ENCODE measurements at places on chromosomes 5 and 9.

DNA sequence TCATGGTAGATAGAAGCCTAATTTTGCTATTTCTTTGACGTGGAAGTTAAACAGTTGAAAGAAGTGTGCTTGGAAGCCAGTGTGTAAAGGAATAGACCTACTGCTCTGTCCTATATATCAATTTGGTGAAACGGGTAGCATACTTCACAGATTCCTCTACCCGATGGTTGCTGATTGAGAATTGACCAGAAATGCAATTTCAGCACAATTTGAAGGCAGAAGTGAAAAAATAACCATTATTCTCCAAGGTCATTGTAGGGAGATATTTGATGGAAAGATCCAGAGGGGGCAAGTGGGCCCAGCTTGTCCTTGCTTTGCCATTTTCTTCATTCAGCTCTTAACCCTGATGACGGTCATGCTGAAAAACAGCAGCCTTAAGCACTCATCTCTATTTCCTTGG is 15.3 kb downstream of the CDH12 start:
- H3K4me1 ChIP-seq = no peaks in the 10 kb centered on the region
- no peaks in the 10 kb centered on the region for H3K36me3 ChIP-seq
- no peak overlapping the region for H3K27ac ChIP-seq
- no peaks in the 10 kb centered on the region for H3K27me3 ChIP-seq

- H3K4me1 ChIP-seq = no peaks in the 10 kb centered on the region
- no peak overlapping the region for H3K4me3 ChIP-seq
- no peaks in the 10 kb centered on the region for H3K27me3 ChIP-seq
- DNase-seq = no peak
- H3K36me3 ChIP-seq = no peaks in the 10 kb centered on the region
These were observed 260.8 kb upstream of the TNC start for GRCh38 chr9:115378758-115379157.

- no peaks in the 10 kb centered on the region for H3K36me3 ChIP-seq
- no peak for DNase-seq
- no peaks in the 10 kb centered on the region for H3K4me1 ChIP-seq
- H3K27ac ChIP-seq = no peak overlapping the region
These were observed 74.1 kb upstream of the SAP30L start for GRCh38 chr5:154371687-154372086.

- H3K36me3 ChIP-seq = no peaks in the 10 kb centered on the region
- H3K27ac ChIP-seq = no peak overlapping the region
These were observed 375.0 kb downstream of the MAN2A1 start for GRCh38 chr5:110064603-110065268.

DNA sequence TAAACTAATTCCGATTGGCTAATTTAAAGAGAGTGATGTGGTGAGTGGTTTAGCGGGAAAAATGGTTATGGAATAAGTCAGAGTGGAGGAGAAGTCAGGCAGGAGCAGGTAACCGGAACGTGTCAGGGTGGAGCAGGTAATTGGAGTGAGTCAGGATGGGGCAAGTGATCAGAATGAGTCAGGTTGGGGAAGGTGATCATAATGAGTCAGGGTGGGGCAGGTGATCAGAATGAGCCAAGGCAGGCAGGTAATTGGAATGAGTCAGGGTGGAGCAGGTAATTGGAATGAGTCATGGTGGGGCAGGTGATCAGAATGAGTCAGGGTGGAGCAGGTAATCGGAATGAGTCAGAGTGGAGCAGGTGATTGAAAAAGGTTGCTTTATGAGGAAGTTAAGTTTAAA is 101.4 kb downstream of the TMEM167A start:
- no peaks in the 10 kb centered on the region for H3K36me3 ChIP-seq
- DNase-seq = no peak
- H3K27ac ChIP-seq = no peak overlapping the region
- H3K27me3 ChIP-seq = no peaks in the 10 kb centered on the region
- no peaks in the 10 kb centered on the region for H3K4me1 ChIP-seq

DNA sequence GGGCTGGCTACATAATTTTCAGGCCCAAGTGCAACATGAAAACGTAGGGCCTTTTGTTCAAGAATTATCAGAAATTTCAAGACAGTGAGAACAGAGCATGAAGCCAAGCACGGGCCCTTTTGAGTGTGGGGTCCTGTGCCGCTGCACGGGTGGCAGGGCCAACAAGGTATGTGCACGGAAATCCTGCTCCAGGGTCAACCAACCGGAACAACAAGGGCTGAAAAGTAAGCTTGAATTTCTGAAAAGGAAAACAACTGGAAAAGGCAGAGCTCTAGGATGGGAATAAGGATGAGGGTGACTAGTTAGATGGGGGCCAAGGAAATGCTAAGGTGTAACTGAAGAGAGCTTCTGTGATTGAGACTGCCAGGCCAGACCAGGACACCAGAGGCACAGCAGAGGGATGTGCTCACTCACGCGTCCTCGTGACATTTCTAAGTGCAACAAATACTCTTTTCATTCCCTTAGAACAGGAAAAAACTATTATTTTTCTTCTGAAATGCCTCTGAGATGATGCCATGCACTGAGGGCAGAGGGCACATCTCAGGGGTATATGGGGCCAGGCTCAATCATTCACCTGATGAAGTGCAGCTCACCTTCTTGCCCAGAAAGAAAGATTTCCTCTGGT is 80.6 kb upstream of the LRRTM2 start:
- DNase-seq = no peak
- H3K4me1 ChIP-seq = peaks cover 5% of the 10 kb centered on the region
- H3K36me3 ChIP-seq = no peaks in the 10 kb centered on the region
- no peak overlapping the region for H3K4me3 ChIP-seq

DNA sequence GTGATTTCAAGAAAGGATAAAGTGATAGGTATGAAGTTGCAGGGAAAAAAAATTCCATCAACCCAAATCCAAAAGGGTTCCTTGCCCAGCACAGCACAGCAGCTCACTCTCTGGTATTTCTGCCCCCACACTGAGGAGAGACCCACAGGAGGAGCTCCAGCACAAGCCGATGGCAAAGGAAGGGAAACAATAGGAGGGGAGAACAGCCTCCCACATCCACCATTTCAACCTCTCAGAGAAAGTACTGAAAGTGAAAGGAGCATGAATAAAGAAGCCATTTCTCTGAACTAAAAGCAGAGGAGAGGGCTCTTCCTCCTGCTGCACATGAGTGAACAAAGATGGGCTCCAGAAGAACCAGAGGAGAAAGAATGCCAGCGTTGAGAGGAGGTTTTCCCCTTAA is 54.9 kb upstream of the ZSWIM6 start:
- H3K36me3 ChIP-seq = no peaks in the 10 kb centered on the region
- H3K4me3 ChIP-seq = no peak overlapping the region
- DNase-seq = no peak
- peak overlapping the region; percentile 44 for H3K27ac ChIP-seq
- H3K27me3 ChIP-seq = no peaks in the 10 kb centered on the region

DNA sequence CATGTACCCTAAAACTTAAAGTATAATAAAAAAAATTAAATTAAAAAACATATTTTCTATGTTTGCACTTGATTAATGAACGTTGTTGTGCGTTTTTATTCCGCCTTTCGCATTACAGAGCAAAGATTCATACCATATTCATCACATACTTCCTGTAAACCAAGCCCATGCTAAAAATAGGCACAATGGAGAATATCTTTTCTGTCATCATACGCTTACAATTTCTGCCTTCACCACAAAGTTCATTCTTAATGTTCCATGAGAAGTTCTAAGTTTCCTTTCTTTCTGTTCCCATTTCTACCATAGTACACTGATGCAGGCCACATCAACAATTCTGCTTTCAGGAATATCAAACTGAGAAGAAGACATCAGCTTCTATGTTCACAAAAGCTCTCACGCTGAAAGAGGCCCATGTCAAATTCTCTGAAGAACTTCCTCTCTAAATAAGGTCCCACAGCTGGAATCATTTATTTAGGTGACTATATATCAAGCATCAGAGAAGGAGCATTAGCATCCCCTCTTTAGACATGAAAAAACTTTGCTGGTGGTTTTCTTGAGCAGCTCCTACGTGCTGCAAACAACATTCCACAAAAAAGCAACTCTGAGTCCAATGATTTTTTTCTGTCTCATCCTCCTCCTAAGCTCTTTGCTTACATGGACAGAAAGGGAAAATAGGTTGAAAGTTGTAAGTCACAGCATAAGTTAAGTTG is 456.4 kb downstream of the CDH10 start:
- no peaks in the 10 kb centered on the region for H3K4me1 ChIP-seq
- H3K36me3 ChIP-seq = no peaks in the 10 kb centered on the region
- H3K4me3 ChIP-seq = no peak overlapping the region
